Renal cortical epithelial cell (primary cell): ENCODE measurements at places on chromosomes 11 and 22. TPM values are rescaled to one million over a fixed set of nuclear protein-coding genes. Genes with fewer than 3 reads are reported as not detected.

- no peak for DNase-seq
These were observed 10.5 kb upstream of the MGAT3 start for GRCh38 chr22:39446239-39446721.

DNA sequence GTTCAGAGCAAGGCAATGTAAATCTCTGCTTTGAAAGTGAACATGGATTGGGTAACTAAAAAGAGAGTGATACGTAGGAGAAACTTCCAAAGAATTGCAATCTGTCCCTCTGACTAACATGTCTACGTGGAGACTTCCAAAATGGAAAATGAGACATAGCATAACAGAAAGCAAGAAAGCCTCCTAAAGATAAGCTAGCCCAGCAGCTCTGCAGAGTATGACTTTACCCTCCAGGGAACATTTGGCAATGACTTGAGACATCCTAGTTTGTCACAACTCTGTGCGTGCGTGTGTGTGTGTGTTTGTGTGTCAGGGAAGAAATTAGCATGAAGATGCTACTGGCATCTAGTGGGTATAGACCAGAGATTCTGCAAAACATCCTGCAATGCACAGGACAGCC is 817.4 kb downstream of the NTM start:
- DNase-seq, result no peak

GRCh38 chr22:22380098-22381030 is 128.2 kb downstream of the ZNF280B start:
- no peak for DNase-seq

DNA sequence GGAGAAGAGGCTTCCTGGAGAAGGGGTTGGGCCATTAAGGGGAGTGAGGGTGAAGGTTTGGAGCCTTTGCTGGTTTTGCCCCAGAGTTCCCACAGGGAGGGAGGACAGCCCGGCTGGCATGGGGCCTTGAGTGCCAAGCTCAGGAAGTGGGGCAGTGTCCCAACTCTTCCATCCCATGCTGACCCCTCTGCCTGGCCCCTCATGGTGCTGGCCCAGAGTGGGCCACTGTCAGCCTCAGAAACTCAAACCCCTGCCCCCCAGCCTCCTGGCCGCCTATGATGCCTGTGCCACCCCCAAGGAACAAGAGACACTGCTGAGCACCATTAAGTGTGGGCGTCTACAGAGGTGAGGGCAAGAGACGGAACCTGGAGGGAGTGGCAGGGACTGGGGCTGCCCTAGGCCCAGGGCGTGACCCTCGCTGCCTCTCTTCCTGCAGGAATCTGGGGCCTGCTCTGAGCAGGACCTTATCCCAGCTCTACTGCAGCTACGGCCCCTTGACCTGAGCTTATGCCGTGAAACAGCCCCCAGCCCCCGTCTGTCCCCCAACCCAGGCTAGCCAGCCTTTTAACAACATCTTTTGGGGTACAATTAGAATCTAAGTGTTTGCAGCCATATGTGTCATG is 5.4 kb downstream of the MUS81 start:
- no peak for DNase-seq

DNA sequence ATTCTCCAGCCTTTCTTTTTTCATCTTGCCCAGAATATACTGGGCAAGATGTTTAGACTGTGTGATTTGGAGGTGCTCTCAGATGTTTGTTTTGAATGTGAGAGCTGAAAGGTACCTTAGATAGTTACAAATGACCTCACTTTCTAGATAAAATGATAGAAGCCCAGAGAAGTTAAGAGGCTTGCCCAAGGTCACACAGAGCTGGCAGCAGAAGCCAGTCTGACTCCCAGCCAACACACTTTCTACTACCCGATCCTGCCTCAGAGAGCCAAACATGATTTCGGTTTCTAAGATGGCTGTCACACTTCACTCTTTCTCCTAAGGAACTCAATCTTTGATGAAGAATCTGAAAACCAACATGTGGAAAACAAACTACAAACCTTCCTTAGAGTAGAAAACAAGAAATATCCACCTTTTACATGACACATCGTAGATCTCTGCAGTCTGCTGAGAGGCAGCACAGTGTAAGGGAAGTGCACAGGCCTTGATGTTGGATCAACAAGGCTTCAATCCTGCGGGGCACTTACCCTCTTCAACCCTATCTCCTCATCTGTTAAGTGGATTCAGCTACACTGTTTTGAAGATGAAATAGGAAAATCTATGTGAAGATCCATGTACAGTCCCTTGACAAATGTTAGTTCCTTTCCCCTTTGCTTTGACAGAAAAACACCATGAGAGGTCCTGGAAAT is 58.6 kb downstream of the SYTL2 start:
- DNase-seq, result no peak

MMP12 gene
- 0.80 TPM in 1 of 2 replicates, not detected in the other for total RNA-seq

C22orf31 gene
- not detected in 2 replicates for total RNA-seq

CDKN1C gene
- 25.3 and 28.5 TPM in 2 replicates for total RNA-seq

APIP gene
- 28.5 and 35.8 TPM in 2 replicates for total RNA-seq
